Astrocyte of the spinal cord (primary cell): ENCODE measurements at places on chromosomes 11 and 22.

DNA sequence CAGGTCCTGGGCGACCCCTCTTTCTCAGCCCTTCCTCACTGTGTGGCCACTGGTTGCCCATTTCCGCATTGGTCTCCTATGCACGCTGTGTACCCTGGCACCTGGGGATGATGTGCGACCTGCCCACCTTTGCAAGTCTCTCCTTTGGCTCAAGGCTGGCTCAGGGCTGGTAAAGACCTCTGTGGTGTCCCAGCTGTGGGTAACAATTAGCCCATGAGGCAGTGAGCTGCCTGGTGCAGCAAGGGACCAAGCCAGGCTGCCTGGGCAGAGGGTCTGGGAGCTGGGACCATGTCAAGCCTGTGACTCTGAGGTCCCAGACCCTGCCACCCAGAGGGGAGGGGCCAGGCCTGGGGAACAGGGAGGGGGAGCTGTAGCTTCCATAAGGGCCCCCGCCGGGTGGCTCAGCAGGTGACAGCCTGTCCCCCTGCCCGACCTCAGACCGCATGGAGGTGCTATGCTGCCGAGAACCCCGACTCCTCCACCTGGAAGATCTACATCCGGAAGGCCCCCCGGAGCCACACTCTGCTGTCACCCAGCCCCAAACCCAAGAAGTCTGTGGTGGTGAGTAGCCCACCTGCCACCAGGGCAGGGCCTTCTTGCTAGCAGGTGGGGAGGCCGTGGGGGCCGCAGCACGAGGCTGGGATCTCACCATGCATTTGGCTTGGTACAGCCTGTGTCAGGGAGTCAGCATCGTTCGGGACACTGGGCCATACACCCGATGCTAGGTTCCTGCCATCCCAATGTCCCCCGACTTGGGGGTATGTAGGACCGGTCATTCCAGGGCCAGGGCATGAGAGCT lies 112.5 kb downstream of the KCNQ1OT1 start:
- DNase-seq: no peak

DNA sequence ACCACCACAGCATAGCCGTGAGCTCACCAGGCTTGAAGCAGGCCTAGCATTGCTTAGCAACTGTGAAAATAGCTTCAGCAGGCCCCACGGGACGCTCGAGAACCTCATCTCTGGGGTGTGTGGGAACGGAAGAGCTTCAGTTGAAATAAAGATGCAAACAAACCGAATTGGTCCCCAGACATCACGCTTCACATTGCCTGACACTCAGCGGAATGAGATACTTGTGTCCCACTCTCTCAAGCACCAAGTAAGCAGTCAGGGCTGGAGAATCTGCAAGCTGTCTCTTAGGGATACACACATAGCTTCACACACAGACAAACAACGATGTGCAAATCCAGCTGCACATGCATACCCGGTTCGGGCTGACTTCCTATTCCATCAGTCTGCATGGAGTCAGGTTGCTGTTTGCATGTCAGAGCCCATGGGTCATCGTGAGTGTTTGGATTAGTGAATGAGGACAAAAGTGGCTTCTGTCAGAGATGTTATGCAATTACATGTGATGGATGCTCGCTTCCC lies 205.7 kb downstream of the SNX19 start:
- no peak for DNase-seq

- DNase-seq: peak; percentile 32
Observed at GRCh38 chr11:128904656-128905344, 13.6 kb downstream of the KCNJ5 start.

DNA sequence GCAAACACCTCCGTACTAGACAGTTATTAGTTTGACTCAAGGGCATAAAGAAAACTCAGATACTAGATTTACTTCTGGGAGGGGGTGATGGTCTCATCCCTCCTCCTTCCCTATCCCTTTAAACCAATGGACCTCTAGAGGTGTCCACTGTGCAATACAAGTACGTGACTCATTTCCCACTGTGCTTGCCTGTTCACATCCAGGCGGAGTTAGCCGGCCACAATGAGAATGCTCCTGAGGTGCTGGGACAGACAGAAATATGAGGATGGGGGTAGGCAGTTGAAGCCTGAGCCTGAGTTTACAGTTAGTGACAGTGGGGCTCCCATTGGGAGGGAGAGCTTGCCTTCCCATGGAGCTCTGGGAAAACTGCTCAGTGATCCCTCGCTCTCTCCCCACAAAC lies 8.4 kb upstream of the PMM1 start:
- DNase-seq: peak; percentile 84

DNA sequence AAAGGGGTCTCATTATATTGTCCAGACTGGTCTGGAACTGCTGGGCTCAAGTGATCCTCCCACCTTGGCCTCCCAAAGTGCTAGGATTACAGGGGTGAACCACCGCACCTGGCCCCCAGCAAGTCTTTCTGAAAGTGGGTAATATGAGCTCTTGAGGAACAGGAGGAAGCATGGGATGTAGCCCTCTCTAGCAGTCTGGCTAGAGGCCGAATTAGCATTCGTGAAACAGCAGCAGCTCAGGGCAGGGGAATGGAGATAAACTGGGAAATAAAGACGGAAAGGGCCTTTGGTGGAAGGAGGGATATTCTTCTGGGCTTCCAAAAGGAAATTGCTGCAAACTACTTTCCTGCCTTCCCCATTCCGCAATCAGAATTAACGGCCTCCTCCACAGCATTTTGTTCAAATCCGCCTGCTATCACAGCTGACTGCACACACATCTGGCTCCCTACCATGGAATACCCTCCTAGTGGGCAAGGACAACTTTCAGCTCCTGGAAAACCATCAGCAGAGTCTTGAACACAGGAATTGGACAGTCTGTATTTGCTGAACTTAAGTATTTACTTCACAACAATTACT lies 44.3 kb downstream of the MICAL3 start:
- DNase-seq: no peak
